KG1 (cell line): ENCODE measurements at places on chromosomes 16 and 17.

GRCh38 chr17:39325528-39326240, 75.7 kb downstream of the FBXL20 start:
- DNase-seq: peak; percentile 28

GRCh38 chr17:14760719-14761411, 460.0 kb downstream of the HS3ST3B1 start:
- DNase-seq: no peak

DNA sequence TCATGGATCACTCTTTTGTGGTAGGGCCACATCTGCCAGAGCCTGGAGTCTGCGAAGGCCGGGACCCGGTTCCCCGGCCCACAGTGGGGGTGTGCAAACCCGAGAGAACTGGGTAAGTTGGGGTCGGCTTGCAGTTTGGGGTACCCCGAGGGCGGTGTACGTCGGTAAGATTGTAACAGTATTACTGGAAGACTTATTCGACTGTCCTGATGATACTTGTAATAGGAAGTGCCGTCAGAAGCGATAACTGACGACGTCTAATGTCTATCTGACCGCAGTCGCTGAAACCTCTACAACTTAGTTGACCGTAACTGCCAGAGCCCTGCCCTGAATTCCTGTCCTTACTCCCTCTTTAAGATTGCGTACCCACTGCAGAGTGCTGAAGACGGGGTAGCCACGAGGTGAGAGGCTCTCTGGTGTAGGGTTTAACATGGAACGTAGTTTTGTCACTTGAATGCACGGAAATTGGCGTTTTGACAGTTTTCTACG, 24.0 kb downstream of the TRPV2 start:
- DNase-seq: no peak

DNA sequence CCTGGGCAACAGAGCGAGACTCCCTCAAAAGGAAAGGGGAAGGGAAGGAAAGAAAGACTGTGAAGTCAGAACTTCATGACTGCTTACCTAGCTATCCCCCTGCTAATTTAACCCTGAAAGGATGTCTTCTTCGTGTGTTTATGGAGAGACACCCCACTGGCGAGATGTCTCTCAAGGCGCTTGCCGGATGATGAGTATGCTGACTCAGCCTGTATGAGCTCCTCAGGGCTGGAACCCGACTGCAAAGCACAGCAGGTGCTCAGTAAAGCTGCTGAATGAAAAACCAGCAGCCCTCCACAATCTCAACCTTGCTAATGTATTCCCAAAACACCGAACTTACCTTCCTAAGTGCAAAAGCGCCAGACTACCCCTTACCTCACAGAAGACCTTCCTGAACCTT, 2.3 kb downstream of the ANKFY1 start:
- DNase-seq: no peak

DNA sequence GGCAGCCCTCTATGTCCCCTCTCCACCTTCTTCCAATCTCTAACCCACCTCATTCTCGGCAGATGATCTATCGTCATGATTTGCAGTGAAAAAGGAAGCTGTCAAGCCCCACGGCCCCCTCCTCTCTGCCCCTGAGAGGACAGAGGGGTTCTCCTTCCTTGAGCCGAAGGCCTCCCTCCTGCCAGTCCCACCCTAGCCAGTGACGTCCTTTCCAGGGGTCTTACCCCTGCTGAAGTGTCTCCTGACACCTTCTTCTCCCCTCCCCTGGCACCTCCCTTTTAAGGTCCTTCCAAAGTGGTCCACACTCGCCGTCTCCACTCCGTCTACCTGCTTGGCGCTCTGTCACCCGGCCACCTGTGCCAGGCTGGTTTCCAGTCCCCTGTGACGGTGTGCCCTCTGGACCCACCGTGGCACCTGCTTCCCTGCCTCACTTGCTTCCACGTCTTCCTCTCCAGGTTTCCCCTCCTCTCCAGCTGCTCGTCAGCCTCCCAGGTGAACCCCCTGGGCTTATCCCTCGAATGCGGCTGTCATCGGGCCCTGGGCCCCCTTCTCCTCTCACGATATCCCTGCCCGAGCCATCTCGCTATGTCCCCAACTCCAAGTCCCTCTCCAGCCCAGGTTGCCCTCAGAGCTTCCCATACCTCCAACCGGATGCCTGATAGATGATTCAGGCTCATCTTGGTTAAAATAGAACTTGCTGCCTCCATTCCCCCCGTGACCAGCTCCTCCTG, 5.7 kb downstream of the CCDC102A start:
- DNase-seq: no peak

DNA sequence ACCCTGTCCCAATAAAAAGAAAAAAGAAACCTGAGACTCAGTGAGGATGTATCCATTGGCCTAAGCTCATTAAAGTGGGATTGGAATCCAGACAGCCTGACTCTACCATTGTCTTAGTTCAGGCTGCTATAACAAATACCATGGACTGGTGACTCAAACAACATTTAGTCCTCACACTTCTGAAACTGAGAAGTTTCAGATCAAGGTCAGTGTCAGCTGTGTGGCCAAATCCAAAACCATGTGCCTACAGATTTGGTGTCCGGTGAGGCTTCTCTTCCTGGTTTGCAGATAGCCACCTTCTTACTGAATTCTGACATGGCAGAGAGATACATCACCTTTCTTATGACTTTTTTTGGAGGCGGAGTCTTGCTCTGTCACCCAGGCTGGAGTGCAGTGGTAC, 53.3 kb upstream of the KDM8 start:
- no peak for DNase-seq

GRCh38 chr17:28948873-28949184, 2.5 kb downstream of the PHF12 start:
- DNase-seq: no peak
